Kidney epithelial cell (primary cell): ENCODE measurements at places on chromosomes 5 and 9. TPM values are rescaled to one million over a fixed set of nuclear protein-coding genes. Genes with fewer than 3 reads are reported as not detected.

The MSX2 gene
- 1.3 and 1.4 TPM in 2 replicates for total RNA-seq

The KCNMB1 gene
- 0.04 TPM in 1 of 2 replicates, not detected in the other for total RNA-seq

The PNPLA7 gene
- total RNA-seq: 0.04 and 0.21 TPM in 2 replicates

- no peak for DNase-seq
Observed at GRCh38 chr9:113564498-113565237, 101.1 kb downstream of the RGS3 start.
